Endothelial cell of umbilical vein (primary cell): ENCODE measurements at places on chromosomes 5 and 9. TPM values are rescaled to one million over a fixed set of nuclear protein-coding genes. Genes with fewer than 3 reads are reported as not detected.

DNA sequence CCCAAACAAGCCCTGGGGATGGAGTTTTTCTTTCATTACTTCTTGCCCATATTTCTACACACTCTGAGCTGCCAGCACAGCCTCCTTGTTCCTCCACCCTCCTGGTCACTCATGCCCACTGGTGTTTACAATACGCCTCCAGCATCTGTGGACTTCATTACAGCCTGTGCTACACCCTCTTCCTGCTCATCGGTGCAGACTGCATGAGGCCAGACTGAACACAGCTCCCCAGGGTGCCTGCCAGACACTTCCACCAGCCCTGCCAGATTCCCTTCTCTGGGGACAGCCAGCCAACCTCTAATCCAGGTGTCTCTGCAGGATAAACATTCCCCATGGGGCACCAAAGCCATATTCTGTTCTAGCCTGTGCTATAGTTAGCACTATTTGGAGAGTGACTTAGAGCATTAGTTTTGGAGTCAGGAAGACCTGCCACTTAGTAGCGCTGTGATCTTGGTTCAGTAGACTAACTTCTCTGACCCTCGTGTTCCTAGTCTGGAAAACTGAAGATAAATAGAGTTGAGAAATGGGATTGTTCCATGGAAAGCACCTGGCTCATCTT lies 163.8 kb upstream of the KLF4 start:
- DNase-seq = no peak

DNA sequence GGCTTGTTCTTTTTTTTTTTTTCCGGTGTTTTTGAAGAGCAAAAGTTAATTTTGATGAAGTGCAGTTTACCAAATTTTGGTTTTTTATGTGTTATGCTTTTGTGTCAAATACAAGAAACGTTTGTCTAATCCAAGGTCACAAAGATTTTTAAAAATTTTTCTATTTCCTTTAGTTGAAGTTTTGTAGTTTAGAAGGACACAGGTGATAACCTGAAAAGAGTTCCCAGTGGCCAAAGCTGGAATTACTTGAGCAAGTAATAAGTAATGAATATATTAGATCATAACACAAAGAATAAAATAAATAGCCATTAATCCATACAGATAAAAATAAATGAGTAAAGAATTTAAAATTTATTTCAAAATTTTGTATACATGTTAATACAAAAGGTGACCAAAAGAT lies 71.5 kb downstream of the FCHO2 start:
- no peak for DNase-seq

DNA sequence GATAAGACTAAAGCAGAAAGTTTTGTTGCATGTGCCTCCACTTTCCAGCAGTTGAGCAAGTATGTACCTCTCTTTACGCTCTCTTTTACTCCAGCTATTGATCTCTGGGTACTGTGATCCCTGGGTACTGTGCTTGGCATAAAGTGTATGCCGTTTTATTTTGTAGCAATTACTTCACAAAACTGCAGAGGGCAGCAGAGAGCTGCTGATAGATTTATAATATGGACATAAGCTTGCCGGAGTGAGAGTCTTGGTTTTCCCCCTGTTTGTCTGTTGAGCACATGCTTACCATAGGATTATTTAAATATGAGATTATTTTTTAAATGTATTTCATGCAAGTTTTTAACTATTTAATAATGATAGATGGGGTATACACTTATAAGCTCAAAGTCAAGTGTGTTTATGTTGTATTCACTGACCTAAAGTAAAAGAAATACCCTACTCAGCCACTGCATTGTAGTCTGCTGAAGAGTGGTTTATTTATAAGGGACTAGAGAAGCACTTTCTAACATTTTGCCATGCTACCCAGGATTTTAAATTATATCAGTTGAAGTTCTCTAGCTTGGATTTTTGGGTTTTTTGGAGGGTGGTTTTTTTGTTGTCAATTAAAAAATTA lies 13.0 kb downstream of the TTC1 start:
- DNase-seq = peak; percentile 78

GRCh38 chr9:12748016-12748415 lies 26.8 kb upstream of the LURAP1L start:
- DNase-seq = peak; percentile 71

GRCh38 chr5:82439750-82440445 lies 161.7 kb upstream of the RPS23 start:
- no peak for DNase-seq

DNA sequence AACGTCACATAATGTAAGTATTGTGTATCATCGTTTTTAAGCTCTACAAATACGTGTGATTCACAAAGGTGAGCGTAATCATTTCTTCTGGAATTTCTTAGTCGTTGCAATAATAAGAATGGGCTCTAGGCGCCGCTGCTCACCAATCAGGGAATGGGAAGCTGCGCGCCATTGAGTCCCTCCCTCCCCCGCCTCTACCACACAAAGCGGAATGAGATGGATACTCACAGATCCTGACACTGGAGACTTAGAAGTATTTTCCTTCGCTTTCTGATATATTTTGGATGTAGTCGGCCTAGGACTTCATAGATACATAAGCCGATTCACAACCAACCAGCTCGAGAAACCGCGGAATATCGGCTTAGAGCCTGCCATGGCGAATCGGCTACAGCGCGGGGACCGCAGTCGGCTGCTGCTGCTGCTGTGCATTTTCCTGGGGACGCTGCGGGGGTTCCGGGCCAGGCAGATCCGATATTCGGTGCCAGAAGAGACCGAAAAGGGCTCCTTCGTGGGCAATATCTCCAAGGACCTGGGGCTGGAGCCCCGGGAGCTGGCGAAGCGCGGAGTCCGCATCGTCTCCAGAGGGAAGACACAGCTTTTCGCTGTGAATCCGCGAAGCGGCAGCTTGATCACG lies at the start of gene PCDHGA11:
PCDHGA11 (plus strand) TSS at position 197 of the 634 bp plus-strand sequence; CDS start at position 374, 177 bp downstream.
- DNase-seq = peak; percentile 78

- no peak for DNase-seq
Observed at GRCh38 chr5:146338774-146339714, at the start of gene POU4F3. Gene POU4F3 (plus strand): TSS chr5:146338839. CDS start chr5:146339113, 274 bp downstream.

DNA sequence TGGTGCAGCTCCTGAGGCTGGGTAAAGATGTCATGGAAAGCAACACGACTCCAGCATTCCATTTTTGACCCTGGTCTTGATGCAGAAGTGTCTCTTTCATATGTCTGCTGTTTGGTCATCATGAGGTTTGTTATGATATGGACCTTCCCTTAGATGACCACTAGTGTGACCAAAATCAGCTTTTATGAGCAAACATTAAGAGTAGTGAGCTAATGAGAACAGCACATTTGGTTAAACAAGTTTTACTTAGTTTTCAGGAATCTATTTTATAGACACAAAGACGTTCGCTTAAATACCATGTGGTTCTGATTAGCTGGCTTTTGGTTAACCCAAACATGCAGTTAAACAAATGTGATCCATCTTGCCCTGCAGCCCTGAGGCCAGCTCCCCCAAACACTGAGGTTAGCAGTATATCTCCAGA lies 56.7 kb upstream of the ACTBL2 start:
- no peak for DNase-seq

- no peak for DNase-seq
Observed at GRCh38 chr5:66149950-66150349, 5.8 kb downstream of the SREK1 start.

- DNase-seq = no peak
Observed at GRCh38 chr5:169706071-169706470, 69.0 kb downstream of the DOCK2 start.

GRCh38 chr9:70256123-70256551 lies 2.6 kb upstream of the SMC5 start:
- DNase-seq = peak; percentile 39

Gene ZNF366
- total RNA-seq = 4.1 and 4.6 TPM in 2 replicates

Gene GNA14
- 3.0 and 3.3 TPM in 2 replicates for total RNA-seq

Gene GTF3C4
- total RNA-seq = 17.7 and 19.2 TPM in 2 replicates

Gene ACTBL2
- not detected in 2 replicates for total RNA-seq
